Activated naive CD8-positive, alpha-beta T cell treated with anti-CD3 and anti-CD28 coated beads, Interleukin-2, amount 50 U/mL, for 16 hours (primary cell): ENCODE measurements at places on chromosomes 4 and X.

- no peak for DNase-seq
Observed at GRCh38 chrX:23389196-23389792, 54.6 kb downstream of the PTCHD1 start.

- DNase-seq, result no peak
Observed at GRCh38 chrX:37644381-37645305, 40.9 kb upstream of the XK start.

DNA sequence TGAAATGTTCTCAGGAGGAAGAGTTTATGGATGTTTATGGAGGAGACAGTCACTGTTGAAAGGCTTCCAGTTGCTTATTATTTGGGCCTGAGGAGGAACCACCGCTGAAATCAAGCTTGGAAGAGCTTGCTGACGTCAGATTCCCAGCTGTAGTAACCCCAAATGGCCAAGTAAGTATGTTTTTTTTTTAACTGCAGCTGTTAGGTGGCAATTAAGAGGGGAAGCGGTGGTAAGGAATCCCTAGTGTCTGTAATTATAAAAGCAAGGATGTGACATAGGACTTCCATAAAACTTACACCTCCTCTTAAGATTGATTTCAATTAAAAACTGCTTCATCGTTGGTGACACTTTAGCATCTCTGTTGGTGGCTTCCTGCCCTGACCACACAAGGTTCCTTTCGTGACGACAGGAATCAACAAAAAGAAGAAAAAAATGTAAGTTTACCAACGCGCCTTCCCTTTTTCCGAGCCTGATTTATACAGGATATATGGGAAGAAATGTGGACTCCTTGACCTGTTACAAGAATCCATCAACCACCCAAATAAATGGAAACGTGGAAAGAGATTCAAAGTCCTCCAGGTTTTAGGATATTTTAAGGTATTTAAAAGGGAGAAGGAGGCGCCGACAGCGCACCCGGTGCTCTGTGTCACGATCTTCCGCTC, 884 bp downstream of the RELL1 start:
- no peak for DNase-seq

DNA sequence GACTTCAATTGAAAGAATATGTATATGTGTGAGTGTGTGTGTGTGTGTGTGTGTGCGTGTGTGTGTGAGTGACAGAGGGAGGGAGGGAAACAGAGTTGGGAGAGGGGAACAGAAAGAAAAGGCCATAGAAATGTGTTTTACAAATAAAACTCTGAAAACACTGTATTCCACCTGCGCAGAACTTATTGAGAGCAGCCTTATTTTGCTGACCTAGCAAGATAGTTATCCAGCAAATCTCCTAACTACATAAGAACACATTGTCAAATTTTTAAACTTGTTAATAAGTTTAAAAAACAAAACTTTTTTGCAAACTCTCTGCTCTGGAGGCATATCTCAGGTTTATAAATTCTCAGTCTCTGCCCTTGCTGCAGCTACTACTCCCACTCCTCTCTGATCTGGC, 217.9 kb upstream of the NOCT start:
- DNase-seq, result no peak

GRCh38 chr4:71648448-71648847, 135.4 kb downstream of the GC start:
- no peak for DNase-seq

DNA sequence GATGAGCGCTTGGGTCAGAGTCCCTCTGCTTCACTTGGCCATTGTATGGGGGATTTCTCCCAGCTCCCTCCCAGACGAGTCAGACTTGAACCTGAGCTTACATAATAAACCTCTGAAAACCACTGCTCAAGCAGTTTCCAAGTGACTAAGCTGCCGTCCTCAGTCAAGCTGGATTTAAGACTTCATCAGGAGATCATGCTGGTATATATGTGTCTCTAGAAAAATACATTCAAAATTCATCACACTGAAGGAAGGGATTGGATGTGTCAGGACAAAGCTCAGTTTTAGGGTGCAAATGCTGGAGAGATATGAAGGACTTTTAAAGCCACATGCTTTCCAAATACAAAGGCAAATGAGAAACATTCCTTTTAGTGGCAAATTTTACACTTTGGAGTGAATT, 114.3 kb downstream of the QDPR start:
- DNase-seq, result no peak
